Right atrium auricular region (tissue), 2 donors: ENCODE measurements at places on chromosomes 1 and 21. TPM values are rescaled to one million over a fixed set of nuclear protein-coding genes. Genes with fewer than 3 reads are reported as not detected.

GRCh38 chr1:245537992-245538391 lies 383.2 kb downstream of the KIF26B start:
- DNase-seq: no peak

TEX38 gene
- total RNA-seq: not detected

GRCh38 chr21:41760411-41760810 lies 6.4 kb downstream of the RIPK4 start:
- DNase-seq: no peak

CLEC20A gene
- not detected for total RNA-seq

GRCh38 chr1:3691421-3692204 lies 39.3 kb downstream of the TP73 start:
- DNase-seq: no peak

DNA sequence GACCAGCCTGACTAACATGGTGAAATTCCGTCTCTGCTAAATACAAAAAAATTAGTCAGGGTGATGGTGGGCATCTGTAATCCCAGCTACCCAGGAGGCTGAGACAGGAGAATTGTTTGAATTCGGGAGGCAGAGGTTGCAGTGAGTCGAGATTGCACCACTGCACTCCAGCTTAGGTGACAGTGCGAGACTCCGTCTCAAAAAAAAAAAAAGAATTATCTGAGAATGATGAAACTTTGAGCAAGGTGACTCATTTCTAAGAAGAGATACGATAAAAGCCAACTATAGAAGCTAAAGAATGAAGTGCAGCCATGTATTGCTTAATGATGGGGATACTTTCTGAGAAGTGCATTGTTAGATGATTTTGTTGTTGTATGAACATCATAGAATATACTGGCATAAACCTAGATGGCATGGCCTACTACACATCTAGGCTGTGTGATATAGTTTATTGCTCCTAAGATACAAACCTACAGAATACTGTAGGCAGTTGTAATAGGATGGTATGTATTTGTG lies 64.7 kb downstream of the SNRPE start:
- DNase-seq: no peak

DNA sequence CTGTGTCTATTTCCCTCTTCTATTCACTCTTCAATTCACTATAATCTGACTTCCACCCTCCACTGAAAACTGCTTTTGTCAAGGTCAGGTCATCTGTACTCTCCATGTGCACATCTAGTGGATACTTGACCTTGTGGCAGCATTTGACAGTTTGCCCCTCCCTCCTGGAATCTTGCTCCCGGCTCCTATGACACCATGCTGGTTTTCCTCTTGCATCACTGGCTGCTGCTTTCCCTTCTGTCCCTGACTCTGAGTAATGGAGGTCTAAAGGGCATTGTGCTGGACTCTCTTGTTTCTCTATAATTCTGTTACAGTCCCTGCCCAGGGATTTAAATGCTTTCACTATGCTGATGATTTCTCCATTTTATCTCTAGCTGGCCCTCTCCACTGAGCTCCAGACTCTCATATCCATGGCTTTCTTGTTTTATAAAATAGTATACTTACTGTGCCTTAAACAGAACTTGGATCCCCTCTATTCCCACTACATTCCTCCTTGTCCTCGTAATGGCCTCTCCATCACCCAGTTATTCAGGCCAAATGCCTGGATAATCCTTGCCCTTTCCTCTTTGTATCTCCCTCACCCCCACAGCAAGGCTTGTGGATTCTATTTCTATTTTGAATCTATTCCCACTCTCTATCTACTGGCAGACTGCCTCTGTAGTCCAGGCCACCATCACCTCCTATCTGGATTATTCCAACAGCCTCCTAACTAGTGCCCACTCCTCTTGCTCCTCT lies 36.8 kb upstream of the PODN start:
- peak; percentile 82 for DNase-seq

- no peak for DNase-seq
These were observed 30.6 kb downstream of the FAM78B start for GRCh38 chr1:166136222-166136621.

DNA sequence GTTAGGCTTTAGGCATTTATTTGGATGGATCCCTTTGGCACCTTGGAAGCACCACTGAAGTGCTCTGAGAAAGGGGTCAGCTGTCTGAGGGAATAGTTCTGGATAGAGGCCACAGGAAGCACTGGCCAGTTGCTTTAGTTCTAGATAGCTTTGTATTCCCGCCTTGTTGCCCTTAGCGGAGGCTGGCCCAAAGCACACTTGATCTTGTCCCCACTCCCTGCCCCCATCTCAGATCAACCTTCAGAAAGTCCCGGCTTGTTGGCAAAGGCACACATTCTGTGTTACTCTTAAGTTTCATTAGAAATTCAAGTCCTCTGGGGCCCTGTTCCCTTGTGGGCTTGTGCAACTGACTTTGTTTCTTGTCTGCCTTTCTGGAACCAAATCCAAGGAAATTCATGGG lies 15.2 kb upstream of the NBL1 start:
- no peak for DNase-seq

MROH7 gene
- total RNA-seq: 6.9 TPM

- DNase-seq: no peak
These were observed 140.9 kb upstream of the ETS2 start for GRCh38 chr21:38664841-38665240.

DNA sequence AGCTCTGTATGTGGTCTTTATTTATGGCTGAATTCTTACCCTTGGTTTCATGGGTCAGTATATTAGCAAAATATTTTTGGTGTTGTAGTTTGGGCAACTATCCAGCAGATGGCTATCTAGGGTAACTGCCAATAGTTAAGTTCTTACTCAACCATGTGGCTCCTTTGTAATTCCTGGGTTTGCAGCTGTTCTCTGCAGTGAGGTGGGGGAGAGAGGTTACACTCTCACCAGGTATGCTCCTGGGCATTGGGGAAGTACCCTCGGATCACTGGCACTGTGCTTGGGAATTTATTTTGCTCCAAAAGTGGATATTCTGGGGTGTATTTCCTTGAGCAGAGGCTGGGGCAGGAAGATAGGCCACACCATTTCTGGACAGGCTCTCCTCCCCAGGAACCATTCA lies 436.7 kb upstream of the TMPRSS15 start:
- no peak for DNase-seq

DNA sequence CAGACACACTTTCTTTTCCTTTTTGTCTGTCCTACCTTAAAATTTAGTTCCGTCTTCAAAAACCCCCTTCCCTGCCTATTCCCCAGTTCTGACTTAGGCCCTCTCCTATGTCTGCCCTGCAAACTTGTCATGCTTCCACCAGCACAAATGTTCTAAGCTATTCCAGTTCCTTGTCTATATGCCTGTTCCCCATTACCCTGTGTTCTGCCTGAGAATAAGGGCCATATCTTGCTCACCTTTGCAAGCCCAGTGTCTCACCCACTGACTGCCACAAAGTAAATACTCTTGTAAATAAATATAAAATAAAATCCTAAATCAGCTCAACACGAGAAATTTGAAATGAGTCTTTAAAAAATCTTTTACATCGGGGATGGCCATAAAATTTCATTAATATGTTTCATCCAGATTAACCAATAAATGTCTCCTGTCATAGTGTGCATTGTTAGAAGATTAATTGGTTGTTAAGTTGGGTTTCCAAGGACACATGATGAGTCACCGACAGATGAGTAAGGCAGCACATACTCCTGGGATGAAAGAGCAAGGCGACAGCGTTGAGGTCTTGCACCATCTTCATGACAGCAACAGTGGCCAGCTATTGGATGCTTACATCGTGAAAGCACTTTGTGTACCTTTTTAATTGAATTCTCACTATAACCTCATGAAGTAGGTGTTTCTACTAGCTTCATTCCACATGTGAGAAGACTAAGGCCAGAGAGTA lies 92.6 kb upstream of the NGF start:
- DNase-seq: no peak

GRCh38 chr1:6476483-6476882 lies 10.5 kb upstream of the TNFRSF25 start:
- DNase-seq: no peak

GRCh38 chr1:68113966-68114365 lies 63.5 kb upstream of the DIRAS3 start:
- no peak for DNase-seq

DNA sequence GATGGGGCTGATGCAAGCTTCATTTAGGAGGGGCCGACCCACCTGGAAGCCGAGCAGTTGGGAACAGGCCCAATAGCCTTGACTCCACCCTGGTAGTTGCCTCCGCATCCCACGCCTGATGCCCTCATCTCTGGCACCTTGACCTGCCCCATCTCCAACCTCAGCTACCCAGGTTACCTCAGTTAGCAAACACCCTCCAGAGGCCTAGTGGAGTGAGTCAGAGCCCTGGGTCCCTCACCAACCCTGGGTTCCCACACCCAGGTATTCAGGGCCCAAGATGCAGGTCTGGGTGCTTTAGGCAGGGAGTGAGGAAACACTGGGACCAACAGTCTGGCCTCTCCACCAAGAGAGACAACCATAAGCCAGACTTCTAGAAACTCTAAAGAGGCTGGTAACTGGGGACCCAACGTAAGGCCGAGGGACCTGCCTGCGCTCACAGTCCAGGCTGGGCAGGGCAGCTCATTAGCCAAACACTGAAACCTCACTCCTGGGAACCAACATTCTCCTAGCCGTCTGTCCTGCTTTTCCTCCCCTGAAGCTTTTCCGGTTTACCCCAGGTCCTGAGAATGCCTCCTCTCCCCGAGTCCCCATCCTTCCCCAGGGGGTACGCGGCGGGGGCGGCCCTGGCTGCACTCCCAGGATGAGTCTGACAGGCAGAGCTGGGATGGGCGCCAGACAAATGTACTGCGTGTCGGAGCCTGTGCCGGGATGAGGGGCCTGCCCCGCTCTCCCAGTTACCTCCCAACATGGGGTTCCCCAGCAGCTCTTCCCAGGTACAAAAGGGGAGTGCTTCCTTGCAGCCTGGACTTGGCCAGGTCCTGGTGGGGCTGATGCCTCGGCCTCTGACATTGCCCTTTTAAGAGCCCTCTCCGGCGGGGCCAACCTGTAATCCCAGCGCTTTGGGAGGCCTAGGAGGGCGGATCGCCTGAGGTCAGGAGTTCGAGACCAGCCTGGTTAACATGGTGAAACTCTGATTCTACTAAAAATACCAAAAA lies 8.9 kb upstream of the CELSR2 start:
- DNase-seq: peak; percentile 65

DNA sequence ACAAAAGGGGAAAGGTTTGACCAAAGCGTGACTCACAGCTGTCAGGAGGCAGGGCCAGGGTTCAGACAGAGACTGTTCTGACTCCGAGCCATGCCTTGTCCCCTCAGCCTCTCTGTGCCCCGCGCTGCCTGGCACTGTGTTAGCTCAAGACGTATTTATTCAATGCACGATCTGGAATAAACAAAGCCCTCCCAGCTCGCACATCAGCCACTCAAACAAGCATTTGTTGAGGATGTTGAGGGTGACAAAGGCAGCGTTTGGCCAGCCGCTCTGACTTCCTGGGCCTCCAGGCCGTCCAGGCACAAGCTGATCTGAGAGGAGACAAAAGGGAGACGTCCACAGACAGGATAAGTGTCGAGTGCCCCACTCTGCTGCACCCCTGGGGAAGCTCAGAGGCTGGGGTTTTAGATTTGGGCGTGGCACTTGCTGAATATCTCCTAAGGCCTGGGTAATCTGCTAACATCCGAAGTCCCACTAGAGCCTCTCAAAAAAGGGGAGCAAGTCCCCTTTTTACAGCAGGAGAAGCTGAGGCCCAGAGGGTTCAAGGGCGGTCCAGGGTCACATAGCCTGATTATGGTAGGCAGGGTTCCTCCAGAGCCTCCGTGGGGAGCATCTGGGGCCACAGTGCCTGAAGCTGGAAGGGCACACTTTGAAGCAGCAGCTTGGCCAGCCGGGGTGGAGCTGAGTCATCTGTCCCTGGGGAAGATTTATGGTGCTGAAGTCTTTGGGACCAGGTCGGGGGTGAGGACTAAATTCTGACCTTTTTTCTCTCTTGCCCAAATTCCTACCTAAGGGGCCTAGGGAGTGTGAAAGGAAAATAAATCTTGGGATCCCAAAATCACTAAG lies 95.9 kb downstream of the SPSB1 start:
- DNase-seq: no peak

DNA sequence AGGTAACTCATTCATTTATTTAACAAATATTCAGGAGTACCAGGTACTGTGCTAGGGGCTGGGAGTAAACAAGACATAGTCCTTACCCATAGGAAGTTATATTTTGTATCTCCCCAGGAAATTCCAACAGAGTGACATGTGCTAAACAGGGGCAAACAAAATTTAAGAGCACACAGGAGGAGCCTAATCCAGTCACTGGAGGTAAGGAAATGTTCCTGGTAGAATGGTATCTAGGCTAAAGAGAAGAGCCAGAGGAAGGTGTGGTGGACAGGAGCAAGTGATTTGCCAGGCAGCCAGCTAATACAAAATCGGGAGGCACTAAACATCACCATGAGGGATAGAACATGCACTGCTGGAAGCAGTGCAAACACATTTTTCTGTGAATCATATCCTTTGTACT lies 10.4 kb downstream of the TEX38 start:
- DNase-seq: no peak

KCNQ4 gene
- total RNA-seq: 1.7 TPM

KMO gene
- 0.35 TPM for total RNA-seq

INAVA gene
- not detected for total RNA-seq

LRRC71 gene
- not detected for total RNA-seq

- no peak for DNase-seq
These were observed 181.5 kb downstream of the GABPA start for GRCh38 chr21:25916226-25916625.

RPE65 gene
- total RNA-seq: 0.15 TPM

DNA sequence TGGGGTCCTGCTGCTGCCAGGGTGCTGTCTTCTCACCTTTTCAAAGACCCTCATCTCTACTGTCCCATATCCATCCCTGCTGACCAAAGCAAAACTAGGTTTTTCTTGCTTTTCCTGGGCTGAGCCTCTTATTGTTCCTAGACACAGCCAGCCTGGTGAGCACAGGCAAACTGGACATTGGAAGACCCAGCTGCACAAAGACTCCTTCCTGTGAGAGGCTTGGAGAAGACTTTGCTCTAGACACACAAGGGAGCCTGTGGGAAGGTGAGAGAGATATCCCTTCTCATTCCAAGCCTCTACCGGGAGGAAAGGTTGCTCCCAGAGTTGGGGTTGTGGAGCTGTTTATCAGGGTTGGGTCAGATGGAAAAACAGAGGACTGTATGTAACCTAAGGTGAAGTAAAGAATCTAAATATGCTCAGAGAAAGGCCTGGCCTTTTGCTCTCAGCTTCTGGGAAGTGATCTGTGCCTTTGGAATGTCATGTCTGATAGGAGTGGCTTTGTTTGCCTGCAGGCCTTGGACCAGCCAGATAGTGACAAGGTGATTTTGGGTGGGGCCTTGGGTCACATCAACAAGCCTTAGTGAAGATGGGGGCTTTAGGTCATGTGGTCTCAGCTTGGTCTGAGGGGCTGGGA lies 87.6 kb upstream of the RUNX1 start:
- DNase-seq: no peak

DNA sequence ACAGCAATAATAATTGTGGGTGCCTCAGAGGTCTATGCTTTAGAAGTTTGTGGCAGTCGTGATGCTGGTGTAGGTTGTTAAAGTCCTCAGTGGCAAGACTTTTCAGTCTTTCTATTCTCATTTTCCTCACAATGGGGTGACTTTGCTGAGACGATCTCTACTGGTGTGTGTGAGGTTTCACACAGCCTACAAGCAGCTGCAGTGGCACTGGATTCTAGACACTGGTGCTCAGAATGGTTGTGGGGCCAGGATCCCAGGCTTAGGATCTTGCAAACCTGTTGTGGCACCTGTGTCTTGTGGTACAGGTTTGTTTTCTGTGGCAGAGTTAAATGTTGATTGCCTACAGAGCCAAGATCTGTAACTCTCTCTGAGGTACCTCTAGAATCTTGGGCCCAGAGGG lies 581.2 kb downstream of the PTPRC start:
- DNase-seq: no peak
